Activated CD8-positive, alpha-beta T cell treated with anti-CD3 and anti-CD28 coated beads for 36 hours (primary cell): ENCODE measurements at places on chromosomes 16 and 17.

GRCh38 chr16:66617728-66618127 is 13.2 kb downstream of the CMTM3 start:
- no peak for DNase-seq

DNA sequence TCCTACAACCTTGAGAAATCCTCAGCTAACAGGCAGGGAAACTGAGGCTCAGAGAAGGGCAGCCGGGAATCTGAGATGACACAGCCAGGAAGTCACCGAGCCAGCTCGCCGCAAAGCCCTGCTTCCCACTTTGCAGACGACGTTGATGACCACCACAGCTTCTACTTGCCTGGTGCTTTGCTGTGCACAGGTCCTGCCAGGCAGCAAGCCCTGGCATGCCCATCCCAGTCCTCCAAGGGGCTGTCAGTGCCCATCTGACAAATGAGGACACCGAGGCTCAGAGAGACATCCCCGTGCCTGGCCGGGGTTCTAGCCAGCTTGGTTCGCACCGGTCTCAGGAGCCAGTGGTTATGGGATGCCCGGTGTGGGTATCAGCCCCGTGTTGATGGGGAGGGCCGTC is 20.1 kb downstream of the KCNJ12 start:
- DNase-seq = no peak

DNA sequence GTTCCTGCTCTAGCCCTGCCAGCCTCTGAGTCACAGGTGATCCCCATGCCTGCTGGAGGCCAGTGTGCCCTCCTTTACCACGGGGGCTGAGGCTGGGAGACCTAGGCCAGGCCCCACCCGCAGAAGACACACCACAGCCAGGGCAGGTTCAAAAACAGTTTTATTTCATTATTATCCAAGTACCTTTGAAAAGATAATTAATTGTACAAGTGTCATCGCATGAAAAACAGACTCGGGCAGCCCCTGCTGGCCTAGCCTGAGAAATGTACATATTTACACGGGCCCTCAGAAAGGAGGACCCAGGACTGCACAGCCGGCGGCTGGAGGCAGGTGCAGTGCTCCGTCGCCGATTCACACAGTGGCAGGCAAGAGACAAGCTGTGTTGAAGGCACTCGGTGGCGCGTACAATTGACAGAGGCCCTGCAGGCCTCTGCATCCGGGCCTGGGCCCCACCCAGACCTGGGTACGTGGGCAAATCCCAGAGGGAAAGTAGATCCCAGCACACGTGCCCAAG is 4.4 kb downstream of the PDIA2 start:
- no peak for DNase-seq

DNA sequence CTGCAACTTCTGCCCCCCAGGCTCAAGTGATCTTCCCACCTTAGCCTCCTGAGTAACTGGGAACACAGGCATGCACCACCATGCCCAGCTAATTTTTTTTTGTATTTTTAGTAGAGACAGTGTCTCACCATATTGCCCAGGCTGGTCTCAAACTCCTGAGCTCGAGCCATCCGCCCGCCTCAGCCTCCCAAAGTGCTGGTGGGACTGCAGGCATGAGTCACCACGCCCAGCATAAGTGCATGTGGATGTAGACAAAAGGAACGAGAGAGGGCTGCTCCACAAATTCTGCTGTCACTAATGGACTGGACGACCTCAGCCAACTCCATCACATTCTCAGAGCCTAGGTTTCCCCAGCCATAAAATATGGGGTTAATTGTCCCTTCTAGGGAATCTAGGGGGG is 7.7 kb upstream of the SP2 start:
- no peak for DNase-seq

GRCh38 chr17:19237389-19238166 is 412 bp downstream of the EPN2 start:
- peak; percentile 41 for DNase-seq

DNA sequence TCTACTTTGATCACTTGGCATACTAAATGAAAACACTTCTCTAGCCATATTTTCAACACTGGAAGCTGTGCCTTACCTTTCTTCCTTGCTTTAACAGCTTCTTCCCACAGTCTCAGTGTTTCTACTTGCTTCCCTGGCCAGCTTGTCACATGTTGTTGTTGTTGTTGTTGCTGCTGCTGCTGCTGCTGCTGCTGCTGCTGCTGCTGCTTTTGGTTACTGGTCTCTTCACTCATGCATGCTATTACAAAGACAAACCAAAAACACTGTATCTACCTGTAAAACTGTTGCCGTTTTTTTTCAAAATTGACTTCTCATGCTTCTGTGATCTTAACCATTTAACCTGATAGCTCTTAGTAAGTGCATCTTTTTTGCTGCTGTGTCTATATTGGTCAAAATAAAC is 9.0 kb downstream of the VEZF1 start:
- DNase-seq = no peak

DNA sequence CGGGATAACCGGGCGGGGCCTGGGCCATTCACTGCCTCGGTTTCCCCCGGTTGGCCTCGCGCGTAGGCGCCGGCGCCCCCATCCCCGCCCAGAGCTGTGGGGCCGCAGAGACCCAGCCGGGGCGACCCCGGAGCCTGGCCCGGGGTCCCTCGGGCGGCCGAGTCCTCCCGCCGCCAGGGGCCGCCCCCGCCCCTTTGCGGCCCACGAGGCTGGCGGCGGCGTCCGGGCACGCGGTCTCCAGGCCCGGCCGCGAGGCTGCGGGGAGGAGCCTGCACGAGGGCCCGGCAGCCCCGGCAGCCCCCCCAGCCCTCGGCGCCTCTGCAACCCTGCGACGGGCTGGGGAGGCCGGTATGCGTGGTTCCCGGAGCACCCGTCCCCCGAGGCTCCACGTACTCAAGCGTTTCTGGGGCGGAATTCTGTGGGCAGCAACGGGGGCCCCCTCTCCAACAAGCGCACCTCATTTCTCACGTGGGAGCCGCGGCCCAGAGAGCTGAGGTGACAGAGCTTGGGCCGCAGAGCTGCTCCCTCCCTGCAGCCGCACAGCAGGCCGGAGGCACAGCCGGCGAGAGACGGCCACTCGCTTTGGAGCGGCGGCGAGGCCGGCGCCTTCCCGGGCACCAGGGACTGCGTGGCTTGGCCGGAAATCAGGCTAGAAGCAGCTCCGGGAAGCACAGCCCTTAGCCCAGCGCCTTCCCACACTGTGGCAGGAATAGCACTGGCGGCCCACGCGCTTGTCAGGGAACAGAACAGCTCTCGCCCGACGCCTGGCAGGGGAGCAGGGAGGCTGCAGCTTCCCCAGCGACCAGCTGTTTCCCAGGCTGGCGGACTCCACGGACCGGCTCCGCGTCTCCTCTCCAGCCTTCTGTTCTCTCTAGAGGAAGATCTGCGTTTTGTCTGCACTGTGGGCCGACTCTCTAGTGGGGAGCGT is 867 bp upstream of the LIMD2 start:
- peak; percentile 69 for DNase-seq

DNA sequence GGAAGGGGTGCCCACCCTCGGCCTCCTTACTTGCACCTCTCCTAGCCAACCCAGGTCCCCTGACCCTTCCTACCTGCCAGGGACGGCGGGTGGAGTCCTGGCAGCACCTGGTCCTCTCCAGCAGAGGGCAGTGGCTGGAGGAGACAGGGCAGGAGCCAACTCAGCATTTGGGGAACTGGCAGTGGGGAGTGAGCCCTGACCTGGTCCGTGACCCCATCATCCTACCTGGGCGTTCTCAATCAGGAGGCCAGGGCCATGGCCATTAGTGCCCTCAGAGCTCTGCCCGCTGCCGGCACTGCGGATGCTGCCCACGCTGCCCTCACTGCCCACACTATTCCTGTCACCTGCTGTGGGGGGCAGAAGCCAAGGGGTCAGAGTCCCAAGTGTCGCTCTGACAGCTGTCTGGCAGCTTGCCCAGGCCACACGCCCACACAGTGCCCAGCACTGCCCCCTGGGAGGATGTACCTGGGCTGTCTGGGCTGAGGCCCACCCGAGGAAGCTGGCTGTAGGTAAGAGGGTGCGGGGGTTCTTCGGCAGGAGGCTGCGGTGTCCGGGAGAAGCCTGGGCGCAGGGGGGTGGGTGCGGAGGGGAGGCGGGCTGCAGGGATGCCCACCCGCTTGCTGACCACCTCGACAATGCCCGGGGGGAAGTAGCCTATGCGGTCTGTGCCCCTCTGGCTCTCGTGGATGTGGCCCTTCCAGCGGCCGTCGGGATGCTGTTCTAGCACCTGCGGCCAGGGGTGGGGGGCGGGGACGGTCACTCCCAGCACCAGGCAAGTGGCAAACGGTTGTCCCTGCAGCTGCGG is 10.8 kb downstream of the CASKIN2 start:
- DNase-seq = peak; percentile 49

- peak; percentile 69 for DNase-seq
Measured at GRCh38 chr17:58172369-58173071, 5.7 kb downstream of the OR4D2 start.

DNA sequence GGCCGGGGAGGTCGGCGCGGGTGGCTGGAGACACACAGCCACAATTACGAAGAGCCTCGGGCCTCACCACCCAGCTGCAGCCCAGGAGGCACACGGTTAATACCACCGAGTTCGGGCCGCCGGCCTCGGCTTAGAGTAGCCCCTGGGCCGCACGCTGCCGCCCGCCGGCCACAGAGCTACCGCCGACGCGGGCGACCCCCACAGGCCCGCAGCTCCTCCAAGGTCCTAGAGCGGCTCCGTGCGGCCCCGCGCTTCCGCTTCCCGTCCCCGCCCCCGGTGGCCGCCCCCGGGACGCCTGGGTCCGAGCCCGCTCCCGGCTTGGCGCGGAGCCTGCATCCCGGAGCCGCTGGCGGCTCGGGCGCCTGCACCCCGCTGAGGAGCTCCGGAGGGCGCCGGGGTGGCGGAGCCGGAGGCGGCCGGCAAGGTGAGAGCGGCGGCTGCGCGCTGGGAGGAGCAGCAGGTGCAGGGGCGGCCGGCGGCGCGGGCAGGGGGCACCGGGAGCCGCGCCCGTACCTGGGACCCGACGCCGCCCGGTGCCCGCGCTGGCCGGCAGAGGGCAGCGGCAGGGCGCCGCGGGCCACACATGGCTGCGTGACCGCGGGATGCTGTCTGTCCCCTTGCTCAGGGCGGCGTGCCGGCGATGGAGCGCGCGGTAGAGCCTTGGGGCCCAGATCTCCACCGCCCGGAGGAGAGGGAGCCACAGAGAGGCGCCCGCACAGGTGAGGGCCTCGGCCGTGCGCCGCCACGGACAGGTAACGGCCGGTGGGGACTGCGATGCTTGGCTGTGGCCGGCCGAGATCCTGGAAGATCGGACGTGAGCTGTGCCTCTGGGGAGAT is at the start of gene ZNF48:
Gene ZNF48 (plus strand): TSS at position 266 of the 837 bp plus-strand sequence. CDS start 375 bp downstream, at position 641.
- peak; percentile 49 for DNase-seq

DNA sequence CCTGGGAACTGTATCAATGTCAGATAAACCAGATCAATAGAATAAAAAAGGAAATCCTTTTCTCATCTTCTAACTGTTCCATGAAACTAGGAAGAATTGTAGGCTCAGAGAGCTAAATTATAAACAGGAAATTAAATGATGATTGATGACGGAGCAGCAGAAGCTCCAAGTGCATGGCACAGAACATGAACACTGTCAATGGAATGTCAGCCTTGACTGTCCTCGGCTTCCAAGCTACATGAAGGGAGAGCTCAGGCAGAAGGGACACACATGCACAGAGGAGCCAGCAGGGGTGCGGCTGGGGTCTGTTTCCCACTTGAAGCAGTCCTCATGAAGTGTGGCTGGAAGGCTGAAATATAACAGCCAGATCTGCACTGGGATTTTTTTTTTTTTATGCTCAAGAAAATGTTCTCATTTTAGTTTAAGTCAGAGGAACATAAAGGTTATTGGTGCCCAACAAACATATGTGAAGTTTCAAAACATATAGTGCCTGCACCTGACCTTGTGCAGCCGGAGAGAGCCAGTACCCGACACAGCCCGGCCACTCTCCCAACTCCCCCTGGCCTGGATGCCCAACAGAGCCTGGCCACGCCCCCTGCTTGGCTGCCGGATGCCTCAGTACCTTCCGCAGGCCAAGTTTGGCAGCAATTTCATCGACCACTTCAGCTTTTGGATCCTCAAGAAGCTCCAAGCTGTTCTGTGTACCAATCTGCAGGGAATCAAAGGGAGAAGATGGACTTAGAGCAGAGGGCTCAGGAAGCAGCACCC is 37.0 kb downstream of the NPLOC4 start:
- no peak for DNase-seq

GRCh38 chr17:66724581-66725341 is 110.2 kb upstream of the CACNG5 start:
- DNase-seq = no peak

DNA sequence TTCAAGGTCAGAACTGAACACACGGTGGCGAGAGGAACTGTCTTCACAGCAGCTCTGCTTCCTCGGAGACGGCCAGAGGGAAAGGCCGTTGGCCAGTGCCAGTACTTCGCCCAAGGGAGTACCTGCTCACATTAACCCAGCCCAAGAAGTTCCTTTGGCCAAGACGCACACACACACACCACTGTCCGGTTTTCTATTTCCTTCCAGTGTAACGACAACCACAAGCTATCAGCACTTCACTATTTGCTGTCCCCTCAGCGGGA is 744 bp upstream of the GGNBP2 start:
- DNase-seq = peak; percentile 40

GRCh38 chr16:74601126-74601871 is 5.6 kb downstream of the GLG1 start:
- DNase-seq = peak; percentile 85

- no peak for DNase-seq
Measured at GRCh38 chr16:85505794-85506634, 107.1 kb upstream of the GSE1 start.

- no peak for DNase-seq
Measured at GRCh38 chr17:82560802-82561428, 41.4 kb downstream of the FOXK2 start.

DNA sequence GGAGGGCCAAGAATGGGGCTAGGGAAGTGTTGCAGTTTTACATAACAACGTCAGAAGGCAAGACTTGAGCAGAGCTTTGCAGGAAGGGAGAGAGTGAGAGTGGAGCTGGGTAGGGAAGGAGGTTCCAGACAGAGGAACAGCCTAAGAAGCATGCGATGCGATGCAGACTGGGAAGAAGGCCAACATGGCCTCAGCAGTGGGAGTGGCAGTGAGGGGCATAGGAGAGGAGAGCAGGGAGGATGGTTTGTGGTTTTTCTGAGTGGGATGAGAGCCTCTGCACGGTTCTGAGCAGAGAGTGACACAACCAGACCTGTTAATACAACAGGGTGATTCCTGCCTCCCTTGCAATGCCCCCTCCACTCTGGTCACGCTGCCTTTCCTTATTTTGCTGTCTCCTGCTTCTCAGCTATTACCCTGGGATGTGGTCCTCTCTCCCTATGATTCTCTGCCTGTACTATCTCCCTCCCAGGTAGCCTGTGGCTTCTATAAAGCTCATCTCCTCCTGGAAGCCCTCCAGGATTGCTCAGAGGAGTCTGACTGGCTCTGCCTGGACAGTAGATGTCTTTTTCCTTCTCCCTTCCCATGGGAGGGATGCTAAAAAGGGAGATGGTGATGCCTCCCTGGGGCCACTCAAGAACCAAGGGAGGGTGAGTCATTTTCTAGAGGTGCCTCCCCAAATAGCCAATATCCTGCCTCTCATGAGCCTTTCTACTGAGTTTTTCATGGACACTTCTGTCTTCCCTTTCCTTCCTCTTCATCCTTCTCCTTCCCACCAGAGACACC is 38.7 kb upstream of the NGFR start:
- no peak for DNase-seq

- DNase-seq = no peak
Measured at GRCh38 chr16:15641753-15642556, 999 bp downstream of the MARF1 start.

GRCh38 chr16:17367923-17368322 is 102.8 kb downstream of the XYLT1 start:
- no peak for DNase-seq

GRCh38 chr17:17921192-17922069 is 50.8 kb downstream of the TOM1L2 start:
- DNase-seq = no peak
